ENCODE measurements at places on chromosomes 7 and 10.

DNA sequence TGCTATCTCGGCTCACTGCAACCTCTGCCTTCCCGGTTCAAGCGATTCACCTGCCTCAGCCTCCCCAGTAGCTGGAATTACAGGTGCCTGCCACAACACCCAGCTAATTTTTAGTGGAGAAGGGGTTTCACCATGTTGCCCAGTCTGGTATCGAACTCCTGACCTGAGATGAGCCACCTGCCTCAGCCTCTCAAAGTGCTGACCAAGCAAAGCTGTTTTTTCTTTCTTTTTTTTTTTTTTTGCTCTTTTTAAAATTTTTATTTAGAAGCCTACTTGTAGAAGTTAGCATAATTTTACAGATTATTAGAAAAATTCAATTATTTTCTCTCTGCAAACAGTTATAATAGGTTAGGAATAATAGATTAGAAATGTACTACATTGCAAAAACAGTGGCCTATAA, 1.2 kb upstream of the FGFBP3 start:
- DNase-seq: no peak

DNA sequence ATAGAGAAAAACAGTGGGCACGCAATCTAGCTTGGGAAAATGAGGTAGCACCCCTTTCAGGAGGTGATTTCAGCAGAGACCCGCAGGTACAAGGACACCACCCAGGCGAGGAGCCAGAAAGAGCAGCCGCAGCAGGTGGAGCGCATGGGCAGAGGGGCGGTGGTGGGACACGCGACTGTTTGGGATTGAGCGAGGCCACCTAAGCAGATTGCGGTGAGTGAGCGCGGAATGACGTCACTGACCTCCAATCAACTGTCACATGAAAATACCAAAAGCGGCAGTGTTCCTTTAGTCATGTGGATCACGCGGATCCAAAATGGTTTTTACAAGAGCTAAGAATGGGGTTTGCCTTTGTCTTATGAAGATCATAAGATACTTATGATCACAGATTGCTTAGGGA, 40.2 kb upstream of the SLC26A3 start:
- no peak for DNase-seq

GRCh38 chr7:25557379-25557917, 329.2 kb upstream of the NPVF start:
- no peak for DNase-seq

DNA sequence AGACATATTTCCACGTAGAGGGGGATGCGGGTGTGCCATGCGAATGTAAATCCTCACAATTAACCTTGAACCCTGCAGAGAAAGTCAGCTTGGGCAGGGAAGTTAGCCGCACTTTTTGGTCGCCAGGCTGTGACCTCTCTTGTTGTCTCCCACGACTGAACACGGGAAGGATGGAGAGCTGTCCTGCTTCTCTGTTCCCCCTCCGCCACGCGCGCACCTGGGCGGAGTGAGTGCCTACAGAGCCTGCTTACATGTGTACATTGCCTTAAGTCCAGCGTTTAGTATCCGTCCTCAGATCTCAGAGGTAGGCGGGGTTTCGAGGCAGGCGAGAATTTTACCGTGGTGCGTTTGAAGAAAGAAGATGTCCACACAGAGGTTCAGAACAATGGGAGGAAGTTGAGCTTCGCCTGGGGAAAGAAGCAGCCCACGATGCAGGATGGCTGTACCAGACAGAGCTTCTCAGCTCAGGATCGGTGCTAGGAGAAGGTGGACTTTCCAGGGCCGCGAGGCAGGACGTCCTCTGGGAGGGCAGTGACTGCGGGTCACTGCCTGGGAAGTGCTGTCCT, 482 bp upstream of the ERCC6 start:
- DNase-seq: no peak

DNA sequence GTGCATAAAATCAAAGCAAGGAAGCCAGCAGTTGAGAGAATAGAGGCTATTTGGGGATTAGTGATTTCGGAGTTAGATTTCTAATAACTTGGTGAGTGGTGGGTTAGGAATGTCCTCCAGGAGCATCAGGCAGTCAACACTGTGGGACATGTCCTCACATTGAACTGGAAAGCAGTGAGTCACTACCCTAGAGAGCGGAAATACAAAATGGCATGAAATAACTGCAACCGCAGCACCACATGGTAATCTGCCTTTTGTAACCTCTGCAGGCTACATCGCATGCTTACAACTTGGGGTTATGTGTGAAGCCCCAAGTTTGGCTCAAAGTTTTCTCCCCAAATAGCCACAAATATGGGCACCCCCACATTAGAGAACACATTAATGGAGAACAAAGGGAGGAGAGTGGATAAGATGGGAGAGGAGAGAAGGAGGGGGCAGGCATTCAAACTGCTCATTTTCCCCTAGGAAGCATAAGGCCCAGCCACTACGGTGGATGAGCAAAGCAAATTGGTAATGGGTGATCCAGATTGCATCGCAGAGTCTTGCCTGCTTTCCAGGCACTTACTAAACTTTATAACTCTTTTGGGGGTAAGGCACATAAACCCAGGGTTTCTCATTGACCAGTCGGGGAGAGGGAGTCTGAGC, 22.0 kb upstream of the SLF2 start:
- peak; percentile 74 for DNase-seq

GRCh38 chr7:138024765-138025164, 22.9 kb upstream of the CREB3L2 start:
- DNase-seq: no peak

GRCh38 chr10:6669269-6669859, 89.3 kb upstream of the PRKCQ start:
- DNase-seq: peak; percentile 13

DNA sequence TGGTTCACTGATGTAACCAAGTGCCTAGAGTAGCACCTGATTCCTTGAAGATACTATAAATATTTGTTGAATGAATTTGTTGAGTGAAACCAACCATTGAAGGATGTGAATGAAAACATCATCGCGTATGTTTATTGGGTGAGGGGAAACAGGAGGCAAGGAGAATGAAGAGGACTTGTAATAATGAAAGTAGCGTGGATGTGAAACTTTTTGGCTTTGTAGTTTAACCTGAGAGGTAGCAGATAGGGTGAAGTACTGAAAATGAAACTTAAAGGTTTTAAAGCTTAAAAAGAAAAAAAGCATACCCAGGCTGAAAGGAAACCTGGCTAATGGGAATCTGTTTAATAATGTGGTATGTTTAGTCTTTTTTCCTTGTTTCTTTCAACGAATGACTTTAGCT, 5.2 kb downstream of the CCNY start:
- DNase-seq: no peak

- DNase-seq: no peak
Observed at GRCh38 chr7:157837047-157837446, 500.2 kb downstream of the DNAJB6 start.

- no peak for DNase-seq
Observed at GRCh38 chr10:89924261-89924660, 222.9 kb downstream of the KIF20B start.

DNA sequence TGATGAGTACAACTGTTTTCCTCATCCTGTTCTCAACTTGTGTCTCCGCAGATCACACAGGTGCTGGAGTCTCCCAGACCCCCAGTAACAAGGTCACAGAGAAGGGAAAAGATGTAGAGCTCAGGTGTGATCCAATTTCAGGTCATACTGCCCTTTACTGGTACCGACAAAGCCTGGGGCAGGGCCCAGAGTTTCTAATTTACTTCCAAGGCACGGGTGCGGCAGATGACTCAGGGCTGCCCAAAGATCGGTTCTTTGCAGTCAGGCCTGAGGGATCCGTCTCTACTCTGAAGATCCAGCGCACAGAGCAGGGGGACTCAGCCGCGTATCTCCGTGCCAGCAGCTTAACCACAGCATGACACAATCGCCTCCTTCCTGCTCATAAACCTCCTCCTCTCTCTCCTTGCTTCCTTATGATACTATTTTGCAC, 126.7 kb upstream of the PRSS58 start:
- DNase-seq: peak; percentile 59

DNA sequence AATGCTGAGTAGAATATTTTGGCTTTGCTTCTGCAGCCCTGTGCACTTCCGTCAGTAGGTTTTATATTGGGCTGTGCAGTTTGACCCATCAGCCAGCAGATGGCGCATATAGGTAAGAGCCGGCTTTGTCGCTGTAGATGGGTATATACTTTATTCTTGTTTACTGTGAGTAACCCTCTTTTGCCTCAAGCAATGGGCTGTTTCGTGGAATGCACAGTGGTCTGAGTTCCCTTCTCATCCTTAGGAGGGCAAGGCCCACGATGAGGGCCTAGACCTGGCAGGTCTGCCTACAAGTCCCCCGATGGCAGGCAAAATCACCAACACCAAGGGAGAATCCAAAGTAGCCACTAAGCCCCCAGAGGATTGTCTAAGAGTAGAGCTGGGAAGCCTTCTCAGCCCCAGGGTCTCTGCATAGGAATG, 1002.9 kb upstream of the KCND2 start:
- peak; percentile 60 for DNase-seq

GRCh38 chr7:2030475-2031450, 202.0 kb downstream of the MAD1L1 start:
- DNase-seq: no peak

DNA sequence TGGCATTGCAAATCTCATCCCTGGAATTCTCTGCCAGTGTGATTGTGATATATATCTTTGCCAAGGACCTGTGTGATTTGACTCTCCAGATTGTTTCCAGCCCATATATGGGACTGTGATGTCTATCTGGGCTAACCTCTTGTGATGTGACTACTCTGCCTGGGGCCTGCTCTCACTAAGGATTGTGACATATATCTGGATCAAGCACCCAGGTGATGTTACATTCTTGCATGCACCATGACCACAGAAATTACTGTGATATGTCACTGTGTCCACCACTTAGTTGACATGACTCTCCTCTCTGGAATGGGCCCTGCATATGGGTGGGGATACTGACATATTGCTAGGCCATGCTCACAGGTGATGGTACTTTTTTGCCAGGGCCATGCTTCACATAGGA, 86.6 kb downstream of the ZNF736 start:
- DNase-seq: no peak

DNA sequence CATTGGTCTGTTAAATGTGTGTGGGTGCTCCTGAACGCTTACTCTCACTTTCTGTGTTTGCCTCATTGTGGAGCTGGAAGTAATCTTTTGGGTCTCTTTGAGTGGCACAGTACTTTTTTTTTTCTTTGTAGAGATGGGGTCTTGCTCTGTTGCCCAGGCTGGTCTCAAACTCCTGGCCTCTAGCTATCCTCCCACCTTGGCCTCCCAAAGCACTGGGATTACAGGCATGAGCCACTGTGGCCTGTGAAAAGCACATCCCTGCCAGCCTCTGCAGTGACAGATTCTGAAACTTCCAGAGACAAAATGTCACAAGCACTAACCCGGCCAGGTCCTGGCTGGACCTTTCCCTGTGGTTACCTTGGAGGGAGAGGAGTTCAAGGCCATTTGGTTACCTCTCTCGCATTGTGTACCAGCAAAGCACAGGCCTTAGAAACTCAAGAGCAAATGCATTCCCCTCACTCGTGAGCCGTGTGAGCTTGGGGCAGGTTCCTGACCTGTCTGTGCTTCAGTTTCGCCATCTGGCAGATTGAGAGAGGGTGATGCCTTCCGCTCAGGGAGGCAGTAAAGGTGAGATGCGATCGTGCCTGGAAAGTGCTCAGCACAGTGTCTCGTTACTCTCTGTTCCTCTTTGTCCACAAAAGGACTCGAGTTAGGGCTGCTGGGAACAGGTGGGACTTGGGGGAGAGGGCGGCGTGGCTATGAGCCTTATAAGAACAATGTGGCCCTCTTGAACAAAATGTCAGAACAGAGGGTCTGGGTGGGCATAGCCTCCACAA, 72.6 kb upstream of the SEPHS1 start:
- DNase-seq: no peak

DNA sequence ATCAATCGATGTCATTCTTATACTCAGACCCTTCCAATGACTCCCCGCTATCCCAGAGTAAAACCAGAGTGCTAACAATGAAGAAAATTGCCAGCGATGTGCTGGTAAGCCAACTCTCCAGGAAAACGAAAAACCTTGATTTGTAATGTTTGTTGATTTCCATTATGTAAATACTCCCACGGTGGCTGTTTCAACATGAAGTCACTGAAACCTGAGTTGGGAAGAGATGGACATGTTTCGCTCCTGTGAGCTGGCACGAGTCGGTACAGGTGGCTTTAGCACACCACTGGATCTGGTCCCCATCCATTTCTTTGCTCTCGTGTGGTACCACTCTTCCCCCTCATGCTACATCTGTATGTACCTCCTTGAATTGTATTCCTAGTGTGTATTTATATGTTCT, 52.9 kb downstream of the AP3M1 start:
- no peak for DNase-seq

DNA sequence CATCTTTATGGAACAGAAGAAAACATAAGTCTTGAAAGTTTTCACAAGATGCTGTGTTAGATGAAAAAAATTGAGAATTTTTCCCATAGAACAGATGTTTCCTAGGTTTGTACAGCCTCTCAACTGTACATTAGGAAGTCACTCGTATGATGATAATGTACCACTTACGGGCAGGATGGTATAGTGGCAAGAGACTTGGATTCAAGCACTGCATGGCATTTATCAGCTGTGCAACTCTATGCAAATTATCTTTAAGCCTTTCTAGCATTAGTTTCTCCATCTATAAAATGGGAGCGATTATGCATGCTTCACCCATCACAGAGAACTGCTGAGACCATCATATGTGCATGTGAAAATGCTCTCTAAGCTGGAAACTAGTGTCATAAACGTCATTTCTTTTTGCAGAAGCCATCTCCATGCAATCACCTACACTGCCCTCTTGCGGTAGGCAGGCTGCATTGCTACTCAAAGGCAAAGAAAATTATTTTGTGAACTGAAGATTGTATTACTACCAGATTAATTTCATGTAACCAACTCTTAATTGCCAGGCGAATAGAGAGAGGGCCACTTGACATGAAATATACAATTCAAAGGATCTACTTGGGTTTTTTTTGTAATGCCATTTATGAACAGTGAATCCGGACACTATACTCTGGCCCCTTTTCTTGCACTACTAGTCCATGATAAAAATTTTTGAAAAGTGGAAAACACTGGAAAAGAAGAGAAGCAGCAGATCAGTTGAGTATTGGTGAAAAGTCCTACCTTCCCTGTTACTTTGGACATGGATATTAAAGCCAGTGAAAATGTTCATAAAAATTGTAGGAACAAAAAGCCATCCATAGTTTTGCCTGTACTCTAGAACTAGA, 102.3 kb downstream of the JAZF1 start:
- DNase-seq: no peak

DNA sequence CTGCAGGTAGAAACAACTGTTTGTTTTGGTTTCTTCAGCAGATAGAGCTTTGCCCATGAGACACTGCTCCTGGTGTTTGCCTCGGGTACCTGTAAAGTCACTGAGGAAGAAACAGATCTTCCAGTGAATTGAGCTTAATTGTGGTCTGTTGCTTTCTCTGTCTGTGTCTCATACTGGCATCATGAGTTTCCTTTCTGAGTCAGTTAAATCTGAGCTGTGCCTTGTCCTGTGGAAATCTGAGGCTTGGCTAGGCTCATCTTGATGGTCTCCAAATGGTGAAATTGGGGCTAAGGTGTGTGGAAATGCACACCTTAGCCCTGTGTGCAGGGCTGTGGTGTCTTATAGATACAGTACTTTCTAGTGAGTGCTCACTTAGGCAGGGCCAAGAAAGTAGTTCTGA, 67.4 kb downstream of the GBF1 start:
- no peak for DNase-seq

GRCh38 chr10:71802715-71803488, 29.6 kb upstream of the VSIR start:
- DNase-seq: no peak
